Neuronal stem cell (in vitro differentiated cells): ENCODE measurements at places on chromosomes 3 and 15.

DNA sequence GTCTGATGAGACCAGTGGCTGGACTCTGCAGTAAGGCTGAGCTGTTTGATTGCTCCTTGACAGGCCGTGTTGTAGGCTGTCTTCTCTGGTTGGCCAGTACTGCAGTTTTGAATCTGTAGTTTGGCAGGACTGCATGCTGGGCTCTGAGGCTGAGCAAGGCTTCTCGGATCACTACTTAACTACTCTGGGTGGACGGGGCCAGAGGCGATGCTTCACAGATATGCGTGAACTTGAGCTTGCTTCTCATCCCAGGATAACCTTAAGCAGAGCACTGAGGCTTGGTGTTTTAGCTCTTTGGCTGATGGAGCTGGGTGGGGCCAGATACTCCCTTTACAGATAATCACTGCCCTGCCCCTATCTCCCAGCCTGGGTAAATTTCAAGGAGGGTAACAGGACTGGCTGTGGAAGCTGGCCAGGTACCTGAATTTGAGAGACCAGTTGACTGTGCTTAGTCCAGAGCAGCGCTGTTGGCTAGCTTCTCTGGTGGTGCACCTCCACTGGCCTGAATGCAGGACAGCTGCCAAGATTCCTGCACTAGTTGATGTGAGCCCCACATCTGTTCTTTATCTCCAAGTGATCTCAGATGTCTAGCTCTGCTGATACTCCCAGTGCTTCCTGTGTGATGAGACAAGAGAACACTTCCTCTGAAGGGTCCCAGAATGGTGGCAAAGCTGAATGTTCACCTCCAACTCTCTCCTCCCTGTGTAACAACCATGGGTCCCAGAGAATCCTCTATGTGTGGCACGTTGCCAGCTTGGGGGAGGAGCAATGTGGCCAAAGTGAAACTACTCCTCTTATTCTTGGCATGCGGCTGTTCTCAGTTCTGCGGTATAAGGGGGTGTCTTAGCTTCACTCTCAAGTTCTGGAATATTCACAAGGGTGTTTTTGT is 37.9 kb downstream of the RPL39L start:
- no peak for DNase-seq

- DNase-seq, result no peak
These were observed 19.1 kb upstream of the LIMD1 start for GRCh38 chr3:45575386-45575923.

DNA sequence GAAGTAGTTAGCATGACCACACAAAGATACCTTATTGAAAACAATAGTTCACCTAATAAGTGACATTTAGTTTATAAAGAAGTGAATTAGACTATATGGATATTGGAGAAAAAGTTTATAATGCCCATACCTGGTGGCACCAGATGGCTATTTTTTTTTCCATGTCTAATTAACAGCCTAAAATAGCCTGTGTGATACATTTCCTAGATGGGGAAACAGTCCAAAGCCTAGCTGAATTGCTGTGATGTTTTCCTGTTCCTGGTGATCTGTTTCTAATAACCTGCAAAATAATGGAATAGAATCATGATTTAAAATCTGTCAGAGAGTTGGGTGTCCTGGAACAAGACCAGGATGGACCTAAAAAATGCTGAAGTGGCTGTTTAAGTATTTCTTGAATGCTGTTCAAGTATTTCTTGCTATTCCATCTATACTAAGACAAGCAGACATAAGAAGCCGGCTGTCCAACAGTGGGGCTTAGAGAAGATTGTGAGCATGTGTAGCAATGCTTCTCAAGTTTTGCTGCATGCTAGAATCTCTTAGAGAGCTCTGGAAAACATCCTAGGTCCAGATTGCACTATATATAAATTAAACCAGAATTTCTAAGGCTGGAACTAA is 31.3 kb downstream of the LRRC3B start:
- DNase-seq, result no peak

GRCh38 chr15:34338347-34338746 is 766 bp upstream of the SLC12A6 start:
- no peak for DNase-seq

- DNase-seq, result no peak
These were observed 123.0 kb downstream of the MEGF11 start for GRCh38 chr15:66130496-66131034.

GRCh38 chr3:100899440-100900091 is 93.7 kb downstream of the ABI3BP start:
- DNase-seq, result no peak

GRCh38 chr3:171672124-171672523 is 138.2 kb downstream of the PLD1 start:
- no peak for DNase-seq

- DNase-seq, result no peak
These were observed 13.5 kb upstream of the TTBK2 start for GRCh38 chr15:42933886-42934667.

DNA sequence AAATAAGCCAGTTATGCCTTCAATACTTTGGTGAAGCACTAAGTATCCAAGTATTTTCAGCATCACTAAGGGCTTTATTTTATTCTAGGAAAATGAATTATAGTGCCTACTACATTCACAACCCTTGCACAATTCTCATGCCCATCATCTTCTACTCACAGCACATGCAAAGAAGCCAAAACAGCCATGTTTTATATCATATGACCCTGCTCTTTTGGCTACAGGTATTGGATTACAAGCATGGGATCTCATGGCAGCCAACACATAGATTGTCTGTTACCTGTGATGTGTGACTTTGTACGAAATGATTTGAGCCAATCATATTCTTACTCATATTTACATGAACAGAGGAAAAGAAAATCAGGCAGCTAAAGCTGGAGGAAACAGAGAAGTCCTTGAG is 38.6 kb downstream of the STT3B start:
- no peak for DNase-seq

DNA sequence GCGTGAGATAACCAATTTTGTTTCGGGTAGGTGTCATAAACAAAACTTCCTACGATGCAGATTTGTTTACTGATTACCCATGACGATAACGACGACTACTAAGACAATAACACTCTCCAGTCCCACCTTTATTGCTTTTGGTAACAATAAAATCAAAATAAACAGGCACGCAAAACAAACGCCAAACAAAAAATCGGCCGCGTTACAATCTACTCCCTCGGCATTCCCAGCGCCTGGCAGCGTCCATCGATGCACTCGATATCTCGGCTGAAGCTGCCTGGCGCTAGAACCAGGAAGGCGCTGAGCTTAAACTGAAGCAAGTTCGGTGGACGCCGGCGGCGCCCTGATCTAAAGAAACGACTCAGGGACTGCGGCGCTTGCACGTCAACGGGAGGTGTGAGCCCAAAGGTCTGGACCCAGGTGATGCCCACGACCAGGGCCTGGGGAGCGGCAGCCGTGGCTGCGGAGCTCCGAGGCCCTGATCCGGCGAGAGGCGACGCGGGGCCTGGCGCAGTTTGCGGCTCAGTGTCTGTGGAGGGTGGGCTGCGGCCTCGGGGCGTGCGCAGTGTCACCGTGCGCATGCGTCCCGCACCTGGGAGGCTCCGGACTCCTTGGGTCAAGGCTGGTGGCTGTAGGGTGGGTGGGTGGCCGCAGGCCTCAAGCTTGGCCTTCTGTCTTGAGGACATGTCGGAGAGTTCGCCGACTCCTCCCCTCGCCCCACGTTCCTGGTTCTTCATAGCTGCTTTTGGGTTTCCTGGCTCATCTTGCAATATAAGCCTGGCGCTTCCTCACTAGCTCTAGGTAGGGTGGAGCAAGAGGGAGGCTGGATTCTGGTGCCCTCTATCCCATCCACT is at the start of gene RSRC1:
Gene RSRC1, plus strand, starts transcription at position 286 of the 854 bp plus-strand sequence. CDS start 12,016 bp downstream, outside the sequence.
- no peak for DNase-seq

GRCh38 chr3:21893242-21893641 is 142.2 kb upstream of the ZNF385D start:
- no peak for DNase-seq

DNA sequence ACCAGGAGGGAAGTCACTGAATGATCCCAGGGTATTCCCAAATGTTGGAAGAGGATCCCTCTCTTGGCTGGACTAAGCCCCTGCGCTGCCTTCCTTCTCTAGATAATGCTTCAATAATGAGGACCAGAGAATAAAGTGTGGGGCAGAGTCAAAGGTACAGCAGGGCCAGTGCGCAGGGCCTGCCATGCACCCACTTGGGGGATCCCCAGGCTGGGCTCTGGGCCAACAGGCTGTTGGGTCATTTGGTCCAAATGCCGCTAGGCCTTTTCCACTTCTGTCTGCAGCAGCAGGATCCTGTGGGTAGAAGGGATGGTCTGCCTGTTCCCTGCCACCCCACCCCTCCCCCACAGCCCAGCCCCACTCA is 5.7 kb upstream of the CLK3 start:
- DNase-seq, result no peak

- DNase-seq, result no peak
These were observed 480.3 kb downstream of the FGF12 start for GRCh38 chr3:192246847-192247559.

DNA sequence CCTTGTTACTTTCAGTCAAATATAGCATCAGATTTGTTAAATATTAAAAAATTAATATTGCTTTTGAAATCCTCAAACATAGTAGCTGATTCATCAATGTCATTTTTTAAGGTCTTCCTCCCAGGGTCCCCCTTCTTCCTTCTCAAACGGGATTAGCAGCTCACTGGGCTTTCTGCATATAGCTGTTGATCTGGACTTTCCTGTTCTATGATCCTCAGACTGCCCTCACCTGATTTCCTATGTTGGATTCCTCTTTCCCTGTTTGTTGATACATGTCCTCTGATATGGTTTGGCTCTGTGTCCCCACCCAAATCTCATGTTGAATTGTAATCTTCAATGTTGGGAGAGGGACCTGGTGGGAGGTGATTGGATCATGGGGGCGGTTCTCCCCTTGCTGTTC is 5.8 kb downstream of the GUCA1C start:
- DNase-seq, result no peak

DNA sequence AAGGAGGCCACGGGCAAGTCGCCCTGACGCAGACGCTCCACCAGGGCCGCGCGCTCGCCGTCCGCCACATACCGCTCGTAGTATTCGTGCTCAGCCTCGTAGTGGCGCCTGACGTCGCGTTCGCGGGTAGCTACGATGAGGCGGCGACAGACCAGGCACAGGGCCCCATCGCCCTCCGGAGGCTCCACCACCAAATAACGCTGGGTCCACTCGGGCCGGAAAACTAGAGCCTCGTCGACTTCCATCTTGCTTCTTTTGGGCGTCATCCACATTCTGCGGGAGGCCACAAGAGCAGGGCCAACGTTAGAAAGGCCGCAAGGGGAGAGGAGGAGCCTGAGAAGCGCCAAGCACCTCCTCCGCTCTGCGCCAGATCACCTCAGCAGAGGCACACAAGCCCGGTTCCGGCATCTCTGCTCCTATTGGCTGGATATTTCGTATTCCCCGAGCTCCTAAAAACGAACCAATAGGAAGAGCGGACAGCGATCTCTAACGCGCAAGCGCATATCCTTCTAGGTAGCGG is at the start of gene EPM2AIP1:
Gene EPM2AIP1, minus strand, starts transcription at position 326 of the 520 bp plus-strand sequence. Its CDS starts 54 bp downstream, at position 272.
- DNase-seq, result no peak
